Stimulated activated CD8-positive, alpha-beta memory T cell treated with anti-CD3 and anti-CD28 coated beads, Interleukin-15, amount 100 ng/mL, for 1 hour (primary cell): ENCODE measurements at places on chromosomes 16 and 17.

DNA sequence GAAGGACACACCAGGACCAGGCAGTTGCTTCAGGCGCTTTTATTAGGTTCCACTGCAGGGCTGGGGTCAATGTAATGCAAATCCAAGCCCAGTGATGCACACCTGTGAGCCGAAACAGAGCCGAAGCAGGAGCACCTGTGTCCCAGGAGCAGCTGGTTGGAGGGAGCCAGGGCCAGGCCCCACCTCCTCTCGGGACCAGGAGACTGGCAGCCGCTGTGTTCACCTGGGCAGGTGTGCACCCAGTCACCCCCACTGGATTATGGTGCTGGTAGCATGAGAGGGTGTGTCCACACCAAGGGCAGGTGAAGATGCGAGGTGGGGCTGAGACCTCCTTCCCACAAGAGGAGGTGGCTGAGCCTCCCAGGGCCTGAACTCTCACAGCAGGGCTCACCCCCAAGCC lies 4.7 kb upstream of the FAAP100 start:
- no peak for DNase-seq

DNA sequence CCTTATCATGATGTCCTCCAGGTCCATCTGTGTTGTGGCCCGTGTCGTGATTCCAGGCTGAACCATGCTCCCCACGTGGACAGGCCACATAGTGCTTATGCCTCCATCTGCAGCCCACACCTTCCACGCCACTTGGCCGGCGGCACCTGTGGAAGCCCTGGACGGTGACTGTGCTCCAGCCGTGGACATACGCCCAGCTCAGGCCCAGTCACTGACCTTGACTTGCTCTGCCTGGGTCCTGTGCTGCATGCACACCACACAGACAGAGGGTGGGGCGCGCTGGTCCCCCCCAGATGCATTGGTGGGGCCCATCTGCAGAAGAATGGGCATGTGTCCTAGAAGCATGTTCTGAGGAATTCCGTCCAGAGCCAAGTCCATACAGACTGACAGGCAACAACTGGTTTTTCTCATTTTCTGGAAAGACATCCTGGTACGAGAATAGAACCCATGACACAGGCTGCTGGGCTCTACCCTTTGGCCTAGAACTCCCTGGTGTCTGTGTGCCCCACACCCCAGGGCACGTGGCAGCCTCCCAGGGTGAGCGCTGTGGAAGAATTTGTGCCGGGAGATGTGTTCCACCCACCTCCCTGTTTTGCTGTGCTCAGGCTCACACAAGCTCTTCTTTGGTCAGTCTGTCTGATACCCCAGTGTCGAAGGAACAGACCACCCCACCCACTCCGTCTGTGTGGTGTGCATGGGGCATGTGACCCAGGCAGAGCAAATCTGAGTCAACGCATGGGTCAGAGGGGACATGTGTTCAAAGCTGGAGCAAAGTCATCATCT lies 39.5 kb downstream of the GPT2 start:
- DNase-seq: no peak

GRCh38 chr16:73285436-73286201 lies 237.7 kb upstream of the ZFHX3 start:
- no peak for DNase-seq

GRCh38 chr17:77833769-77834168 lies 124.7 kb upstream of the TNRC6C start:
- no peak for DNase-seq

DNA sequence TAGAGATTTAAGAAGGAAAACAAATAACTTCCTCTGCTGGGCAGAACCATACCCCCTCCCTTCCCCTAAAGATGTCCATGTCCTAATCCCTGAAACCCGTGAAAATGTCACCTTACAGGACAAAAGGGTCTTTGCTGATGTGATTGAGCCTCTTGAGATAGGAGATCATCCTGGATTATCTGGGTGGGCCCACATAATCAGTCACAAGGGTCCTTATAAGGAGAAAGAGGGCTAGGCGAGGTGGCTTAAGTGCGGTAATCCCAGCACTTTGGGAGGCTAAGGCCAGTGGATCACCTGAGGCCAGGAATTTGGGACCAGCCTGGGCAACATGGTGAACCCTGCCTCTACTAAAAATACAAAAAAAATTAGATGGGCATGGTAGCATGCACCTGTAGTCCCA lies 12.0 kb upstream of the SLC39A11 start:
- DNase-seq: no peak

DNA sequence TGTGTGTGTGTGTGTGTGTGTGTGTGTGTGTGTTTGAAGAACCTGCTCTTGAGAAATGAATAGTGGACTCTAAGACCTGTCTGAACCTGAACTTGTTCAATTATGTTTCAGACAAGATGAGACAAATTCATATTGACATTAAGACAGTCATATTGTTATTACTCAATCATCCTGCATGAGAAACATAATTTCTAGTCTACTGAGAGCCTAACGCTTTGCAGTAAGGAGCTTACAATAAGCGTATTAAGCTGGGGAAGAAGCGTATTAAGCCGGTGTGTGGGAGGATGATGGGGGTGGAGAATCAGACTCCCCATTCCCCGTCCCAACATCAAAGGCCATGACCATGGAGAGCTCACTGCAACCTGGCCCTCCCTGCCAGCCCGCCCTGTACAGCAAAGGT lies 22.4 kb upstream of the MNT start:
- DNase-seq: no peak

GRCh38 chr16:85869206-85869605 lies 29.8 kb upstream of the IRF8 start:
- no peak for DNase-seq

DNA sequence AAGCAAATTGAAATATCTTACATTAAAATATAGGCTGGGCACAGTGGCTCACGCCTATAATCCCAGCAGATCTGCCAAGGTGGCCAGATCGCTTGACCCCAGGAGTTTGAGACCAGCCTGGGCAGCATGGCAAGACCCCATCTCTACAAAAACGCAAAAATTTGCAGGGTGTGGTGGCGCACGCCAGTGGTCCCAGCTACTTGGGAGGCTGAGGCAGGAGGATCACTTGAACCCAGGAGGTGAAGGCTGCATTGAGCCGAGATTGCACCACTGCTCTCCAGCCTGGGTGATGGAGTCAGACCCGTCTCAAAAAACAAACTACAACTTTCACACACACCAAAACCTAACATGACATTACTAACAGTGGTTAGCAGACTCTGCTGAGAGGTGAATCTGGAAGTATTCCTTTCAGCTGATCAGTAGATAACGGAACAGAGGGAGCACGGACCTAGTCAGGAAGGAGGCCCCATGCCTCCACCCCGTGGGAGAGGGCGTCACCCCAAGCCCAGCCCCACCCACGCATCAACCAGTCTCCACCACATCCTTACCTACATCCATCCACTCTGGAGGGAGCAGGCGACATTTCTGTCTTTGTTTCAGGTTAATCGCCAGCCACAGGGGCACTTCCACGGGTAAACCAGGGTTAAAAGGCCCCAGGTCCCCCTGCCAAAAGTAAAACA lies 1.7 kb downstream of the GINS2 start:
- no peak for DNase-seq
